ENCODE measurements at places on chromosomes 7 and 10. TPM values are rescaled to one million over a fixed set of nuclear protein-coding genes. Genes with fewer than 3 reads are reported as not detected.

DNA sequence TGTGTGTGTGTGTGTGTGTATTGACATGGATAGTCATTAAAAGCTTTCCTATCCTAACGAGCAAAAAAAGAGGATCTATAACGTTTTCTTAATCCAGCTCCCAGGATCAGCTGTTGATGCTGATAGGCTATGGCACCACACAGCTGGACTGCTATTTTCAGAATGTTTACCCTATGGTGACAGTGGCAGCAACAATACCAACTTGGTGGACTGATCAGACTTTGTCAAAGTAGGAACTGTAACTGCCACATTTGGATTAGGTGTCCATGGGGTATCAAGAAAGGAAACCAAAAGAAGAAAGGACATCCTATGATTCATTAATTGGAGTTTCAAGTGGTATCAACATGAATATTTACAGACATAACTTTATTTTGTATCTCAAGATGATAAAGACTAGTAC, 2.7 kb upstream of the CLEC5A start:
- no peak for DNase-seq

DNA sequence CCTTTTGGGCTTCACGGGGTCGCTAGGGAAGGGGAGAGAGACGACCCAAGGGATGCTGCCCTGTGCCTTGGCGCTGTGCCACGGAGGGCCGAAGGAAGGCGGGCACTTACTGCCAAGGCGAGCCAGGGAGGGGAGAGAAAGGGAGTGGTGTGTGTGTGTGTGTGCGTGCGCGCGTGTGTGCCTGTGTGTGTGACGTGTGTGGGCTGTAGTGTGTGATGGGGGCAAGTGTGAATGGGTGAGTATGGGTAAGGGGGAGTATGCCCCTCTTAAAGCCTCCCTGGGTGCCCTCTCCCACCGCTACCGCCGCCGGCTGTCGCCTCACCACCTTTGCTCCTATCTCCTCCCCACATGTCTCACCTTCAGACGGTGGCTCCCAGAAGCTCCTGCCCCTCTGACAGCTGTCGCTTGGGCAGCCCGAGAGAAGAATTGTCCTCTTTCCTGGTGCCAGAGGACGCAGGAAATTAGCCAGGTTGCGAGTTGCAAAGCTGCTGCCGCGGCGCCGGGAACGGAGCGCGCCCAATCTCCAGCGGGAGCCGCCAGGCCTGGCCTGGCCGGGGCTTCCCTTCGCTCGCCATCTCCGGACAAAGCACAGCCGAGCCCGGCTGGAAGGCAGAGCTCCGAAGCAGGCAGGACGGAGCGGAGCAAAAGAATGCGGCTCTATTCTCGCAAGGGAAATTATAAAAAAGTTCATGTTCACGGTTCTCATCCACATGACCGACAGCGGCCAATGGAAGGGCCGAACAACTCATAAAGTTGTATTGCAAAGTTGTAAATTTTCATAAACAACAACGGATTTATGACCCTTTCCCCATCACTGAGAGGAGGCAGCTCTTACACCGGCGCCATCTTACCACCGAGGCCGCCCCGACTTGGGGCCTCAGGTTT, at the start of gene HOXA3:
Gene HOXA3 (minus strand): TSS at position 653 of the 885 bp plus-strand sequence. CDS start 41,943 bp downstream, outside the sequence.
- peak; percentile 50 for DNase-seq

DNA sequence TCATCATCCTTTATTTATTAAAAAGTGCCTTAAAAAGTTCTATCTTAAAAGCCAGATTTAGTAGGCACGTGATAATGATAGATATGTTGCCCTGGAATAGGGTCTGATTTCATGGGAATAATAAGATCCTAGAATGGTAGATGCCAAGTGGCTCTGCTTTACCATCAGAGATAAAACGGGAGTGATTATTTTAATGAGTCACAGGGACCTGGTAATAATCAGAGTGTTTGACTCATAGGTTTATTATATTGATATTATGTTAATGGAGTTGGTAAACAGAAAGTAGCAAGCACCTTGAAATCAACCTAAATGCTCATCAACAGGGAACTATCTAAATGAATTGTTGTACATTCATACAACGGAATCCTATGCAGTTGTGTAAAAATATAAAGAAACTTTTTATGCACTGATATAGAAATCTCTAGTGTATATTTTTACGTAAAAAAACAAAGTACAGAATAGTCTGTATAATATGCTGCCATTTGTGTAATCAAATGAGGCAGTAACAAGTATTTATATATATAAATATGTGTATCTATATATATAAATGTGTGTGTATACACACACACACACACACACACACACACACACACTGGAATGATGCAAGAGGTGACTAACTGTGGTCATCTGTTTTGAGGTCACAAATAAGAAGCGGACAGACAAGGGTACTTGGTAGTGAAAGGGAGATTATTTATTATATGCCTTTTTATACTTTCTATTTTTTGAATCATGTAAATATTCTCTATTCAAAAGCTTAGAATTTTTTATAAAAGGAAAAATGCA, 78.6 kb upstream of the DYNC1I1 start:
- no peak for DNase-seq

- DNase-seq, result no peak
Observed at GRCh38 chr10:71093531-71093930, 118.8 kb upstream of the UNC5B start.

DNA sequence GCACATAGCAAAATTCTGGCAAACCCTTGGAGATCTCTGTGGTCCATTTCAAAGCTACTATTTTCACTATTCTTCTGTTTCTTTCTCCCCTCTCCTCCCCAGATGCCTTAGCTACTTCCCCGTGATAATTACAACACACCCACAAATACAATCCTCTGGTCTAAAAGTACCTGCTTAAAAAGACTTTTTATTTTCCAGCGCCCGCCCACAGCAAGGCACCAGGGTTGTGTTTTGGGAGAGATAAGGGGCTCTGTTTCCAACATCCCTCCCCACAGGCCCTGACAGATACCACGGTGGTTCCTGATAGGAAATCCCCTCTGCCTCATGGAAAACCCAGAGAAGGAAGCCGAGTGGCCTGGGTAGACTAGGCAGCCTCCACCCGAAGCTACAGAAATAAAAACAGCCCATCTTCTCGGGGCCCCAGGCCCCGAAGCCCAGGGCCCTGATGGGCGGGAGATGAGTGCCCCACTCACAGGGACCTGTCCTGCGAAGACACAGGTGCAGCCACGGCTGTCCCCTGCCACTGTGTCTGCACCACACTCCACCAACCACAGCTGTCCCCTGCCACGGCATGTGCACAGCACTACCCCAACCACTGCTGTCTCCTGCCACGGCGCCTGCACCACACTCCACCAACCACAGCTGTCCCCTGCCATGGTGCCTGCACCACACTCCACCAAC, 19.7 kb downstream of the CALML5 start:
- DNase-seq, result no peak

DNA sequence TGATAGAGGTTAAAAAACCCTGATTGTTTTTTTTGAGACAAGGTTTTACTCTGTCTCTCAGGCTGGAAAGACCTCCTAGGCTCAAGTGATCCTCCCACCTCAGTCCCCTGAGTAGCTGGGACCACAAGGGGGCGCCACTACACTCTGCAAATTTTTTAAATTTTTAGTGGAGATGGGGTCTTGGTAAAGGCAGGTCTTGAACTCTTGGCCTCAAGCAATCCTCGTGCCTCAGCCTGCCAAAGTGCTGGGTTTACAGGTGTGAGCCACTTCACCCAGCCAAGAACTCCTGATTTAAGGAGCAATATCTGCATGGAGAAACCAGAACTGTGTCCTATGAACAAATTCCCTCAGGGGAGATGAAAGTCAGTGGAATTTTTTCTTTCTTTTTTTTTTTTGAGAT, 7.3 kb upstream of the KLHDC10 start:
- DNase-seq, result peak; percentile 62

DNA sequence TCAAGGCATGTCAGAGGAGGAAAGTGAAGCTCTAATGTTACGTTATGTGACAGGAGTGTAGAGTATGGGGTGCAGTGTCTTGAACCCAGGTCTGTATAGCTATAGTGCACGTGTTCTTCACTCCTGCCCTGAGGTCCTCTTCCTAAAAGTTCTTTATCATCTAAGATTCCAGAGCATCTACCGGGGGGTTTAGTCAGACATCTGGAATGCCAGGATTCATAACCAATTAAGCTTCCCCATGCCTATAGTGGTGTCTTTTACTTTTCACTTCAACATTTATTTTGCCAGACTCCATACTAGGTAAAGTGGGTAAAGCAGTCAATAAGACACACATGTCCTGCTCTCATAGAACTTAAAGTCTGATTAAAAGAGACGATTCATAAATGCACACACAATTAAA, 22.4 kb downstream of the PPP1R3C start:
- DNase-seq, result no peak

Gene ASL
- polyA plus RNA-seq, result 13.0 TPM

Gene CCZ1B
- polyA plus RNA-seq, result 16.0 TPM

Gene DKK1
- not detected for polyA plus RNA-seq

Gene EIF4H
- polyA plus RNA-seq, result 221 TPM

All from naive thymus-derived CD8-positive, alpha-beta T cell (primary cell).